NCI-H460 (cell line): ENCODE measurements at places on chromosomes 12 and 14. TPM values are rescaled to one million over a fixed set of nuclear protein-coding genes. Genes with fewer than 3 reads are reported as not detected.

Gene RD3L
- not detected in 2 replicates for total RNA-seq

Gene CISTR
- not detected in 2 replicates for total RNA-seq

Gene NPAS3
- 0.62 TPM in 1 of 2 replicates, not detected in the other for total RNA-seq

Gene PITPNM2
- 3.4 and 4.1 TPM in 2 replicates for total RNA-seq

Gene MLH3
- total RNA-seq = 13.2 and 18.3 TPM in 2 replicates

Gene MYO1H
- not detected in 2 replicates for total RNA-seq

Gene VEZT
- total RNA-seq = 78.4 and 78.5 TPM in 2 replicates

Gene MYF5
- not detected in 2 replicates for total RNA-seq

Gene FLVCR2
- total RNA-seq = 0.23 and 0.62 TPM in 2 replicates

Gene PROX2
- not detected in 2 replicates for total RNA-seq

Gene DDIT3
- total RNA-seq = 194 and 202 TPM in 2 replicates

Gene BEST3
- total RNA-seq = not detected in 2 replicates

Gene IL26
- not detected in 2 replicates for total RNA-seq

Gene TCP11L2
- 15.8 and 16.4 TPM in 2 replicates for total RNA-seq

Gene CCDC38
- total RNA-seq = 0.89 and 0.92 TPM in 2 replicates

Gene SLCO1B1
- not detected in 2 replicates for total RNA-seq

Gene GYS2
- not detected in 2 replicates for total RNA-seq

Gene ANO2
- total RNA-seq = not detected in 2 replicates

Gene AMDHD1
- total RNA-seq = 15.6 and 21.6 TPM in 2 replicates

Gene PFDN5
- 346 and 357 TPM in 2 replicates for total RNA-seq

Gene LIN7A
- total RNA-seq = 42.9 TPM in 2 replicates

Gene CFAP73
- total RNA-seq = 0.20 and 0.97 TPM in 2 replicates

Gene HOXC12
- total RNA-seq = not detected in 2 replicates

Gene C12orf54
- total RNA-seq = not detected in 2 replicates

Gene CLEC1A
- not detected in 2 replicates for total RNA-seq

Gene FIGNL2
- total RNA-seq = 0.06 and 0.10 TPM in 2 replicates
